LHCN-M2 (cell line): ENCODE measurements at places on chromosomes 2 and 18.

- DNase-seq = no peak
These were observed at the start of gene ABHD1 for GRCh38 chr2:27123302-27124150. Gene ABHD1, plus strand, starts transcription at chr2:27123815. Its CDS starts 134 bp downstream, at chr2:27123949.

- DNase-seq = no peak
These were observed 461.9 kb downstream of the PTPRM start for GRCh38 chr18:8029061-8029460.

DNA sequence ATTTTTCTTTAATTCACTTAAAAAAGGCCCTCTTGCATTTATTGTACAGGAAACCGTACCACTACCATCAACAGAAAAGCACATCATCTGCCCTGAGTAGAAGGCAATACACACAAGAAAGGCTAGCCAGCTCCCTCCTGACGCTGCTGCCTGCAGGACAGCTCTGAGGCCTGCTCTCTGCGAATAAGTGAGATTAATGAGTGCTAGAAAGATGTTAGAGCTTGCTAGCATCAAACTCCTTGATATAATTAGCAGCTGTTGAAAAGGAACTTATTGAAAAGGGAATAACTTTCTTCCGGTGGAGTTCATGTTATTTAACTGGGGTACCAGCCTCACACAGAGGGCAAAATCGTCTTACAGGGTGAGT lies 56.1 kb downstream of the INHBB start:
- no peak for DNase-seq

DNA sequence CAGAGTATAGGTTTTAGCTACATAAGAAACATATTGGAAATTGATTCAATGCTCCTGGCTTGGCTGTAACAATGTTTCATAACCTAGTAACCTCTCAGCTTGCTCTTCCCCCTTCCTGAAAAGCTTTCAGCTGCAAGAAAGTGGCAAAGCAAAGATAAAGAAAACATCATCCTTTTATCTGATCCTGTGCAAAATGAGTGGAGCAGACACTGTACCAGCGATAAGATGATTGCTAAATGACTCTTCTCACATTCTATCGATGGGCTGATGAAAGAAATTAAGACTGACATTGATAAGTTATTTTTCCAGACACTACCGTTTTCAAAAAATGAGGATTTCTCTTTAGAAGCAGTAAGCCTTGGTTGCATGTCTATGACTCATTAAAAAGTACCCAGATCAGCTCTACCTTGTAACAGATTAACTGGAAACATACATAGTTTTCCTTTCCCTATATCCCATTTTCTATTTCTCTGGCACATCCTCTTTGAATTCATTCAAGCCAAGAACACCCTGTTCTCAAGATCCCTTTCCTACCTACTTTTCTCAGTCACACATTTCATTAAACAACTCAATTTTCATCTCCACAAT lies 87.1 kb upstream of the LYPD1 start:
- no peak for DNase-seq

DNA sequence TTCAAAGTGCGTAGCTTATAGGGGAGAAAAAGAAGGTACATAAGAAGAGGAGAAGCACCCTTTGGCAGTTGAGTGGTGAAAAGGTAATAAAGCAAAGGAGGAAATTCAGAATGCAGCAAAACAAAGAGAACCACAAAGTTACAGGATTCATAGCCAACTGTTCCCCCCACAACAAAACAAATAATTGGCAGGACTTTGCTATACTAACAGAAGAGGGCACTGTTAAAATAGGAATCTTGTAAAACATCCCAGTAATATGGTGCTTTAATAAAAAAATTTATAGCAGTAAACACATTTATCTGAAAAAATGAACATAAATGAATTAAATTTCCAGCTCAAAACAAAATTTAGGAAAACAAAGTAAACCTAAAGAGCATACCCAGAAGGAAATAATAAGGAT lies 42.3 kb downstream of the R3HDM1 start:
- no peak for DNase-seq

- DNase-seq = no peak
These were observed 99.9 kb upstream of the NABP1 start for GRCh38 chr2:191578031-191578430.

DNA sequence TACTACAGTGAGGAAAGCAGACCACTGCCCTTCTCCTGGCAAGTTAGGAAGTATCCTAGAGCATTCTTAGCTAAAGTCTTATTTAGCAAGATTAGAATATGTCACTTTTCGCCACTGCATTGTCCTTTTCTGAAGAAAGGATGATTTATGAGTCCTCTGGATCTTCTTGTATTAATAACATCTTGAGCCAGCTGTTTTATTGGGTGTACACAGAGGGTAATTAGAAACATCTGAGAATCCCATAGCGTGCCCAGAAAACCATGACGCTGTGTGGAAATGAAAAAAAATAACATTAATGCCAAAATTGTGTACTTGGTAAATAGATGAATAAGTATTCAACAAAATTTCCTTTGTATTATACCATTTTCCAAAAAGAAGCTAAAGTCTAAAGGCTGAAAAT lies 198.7 kb downstream of the LTBP1 start:
- DNase-seq = no peak

GRCh38 chr2:45892425-45892745 lies 240.9 kb downstream of the PRKCE start:
- DNase-seq = no peak
